ENCODE measurements at places on chromosomes 3 and 15.

- no peak for DNase-seq
Measured at GRCh38 chr15:36550650-36551049, 28.8 kb upstream of the CDIN1 start.

DNA sequence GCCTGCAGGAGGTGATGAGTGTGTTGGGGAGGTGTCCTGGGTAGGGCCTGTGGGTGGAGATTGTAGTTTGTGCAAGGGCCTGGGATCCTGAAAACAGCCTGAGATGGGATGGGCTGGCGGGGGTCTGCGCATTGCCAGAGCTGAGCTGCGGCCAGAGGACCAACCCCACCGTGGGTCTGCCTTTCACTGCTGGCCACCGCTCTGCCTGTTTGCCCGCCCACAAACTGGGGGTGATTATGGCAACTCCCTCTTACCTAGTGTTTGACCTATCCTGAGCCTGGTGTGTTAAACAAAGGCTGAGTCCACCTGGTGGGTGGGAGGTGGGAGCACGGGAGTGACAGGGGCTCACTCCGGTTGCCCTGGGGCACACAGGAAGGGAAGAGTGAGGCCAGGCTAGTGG, 9.8 kb downstream of the ABTB1 start:
- no peak for DNase-seq

DNA sequence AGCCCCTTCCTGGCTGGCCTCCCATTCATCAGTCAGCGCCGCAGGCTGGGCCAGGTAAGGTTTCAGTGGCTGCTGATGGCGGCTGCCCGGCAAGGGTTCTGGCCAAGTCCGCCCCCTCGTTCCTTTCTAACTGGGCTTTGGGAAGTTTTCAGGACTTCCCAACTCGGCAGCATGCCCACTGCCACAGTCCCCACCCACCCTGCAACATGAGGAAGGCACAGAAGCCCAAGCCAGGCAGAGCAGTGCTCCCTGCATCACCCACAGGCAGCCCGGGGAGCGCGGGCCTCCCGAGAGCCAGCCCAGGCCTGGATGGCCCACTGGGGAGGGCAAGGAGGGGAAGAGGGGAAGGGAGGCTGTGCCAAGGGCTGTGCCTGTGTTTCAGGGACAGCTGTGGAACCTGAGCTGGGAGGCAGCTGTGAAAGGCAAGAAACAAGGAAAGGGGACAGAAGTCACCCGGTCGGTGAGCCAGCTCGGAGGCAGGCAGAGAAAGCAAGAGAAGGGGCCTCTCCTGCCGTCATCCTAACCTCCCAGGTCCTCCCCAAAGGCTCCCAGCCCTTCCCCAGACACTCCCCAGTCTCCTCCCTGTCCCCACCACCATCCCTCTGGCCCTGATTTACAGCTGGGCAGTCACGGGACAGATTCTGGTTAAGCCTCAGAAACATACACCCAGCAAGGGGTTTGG, 73.9 kb downstream of the CPN2 start:
- no peak for DNase-seq

- DNase-seq, result no peak
Measured at GRCh38 chr15:68301301-68301700, 23.8 kb downstream of the FEM1B start.

DNA sequence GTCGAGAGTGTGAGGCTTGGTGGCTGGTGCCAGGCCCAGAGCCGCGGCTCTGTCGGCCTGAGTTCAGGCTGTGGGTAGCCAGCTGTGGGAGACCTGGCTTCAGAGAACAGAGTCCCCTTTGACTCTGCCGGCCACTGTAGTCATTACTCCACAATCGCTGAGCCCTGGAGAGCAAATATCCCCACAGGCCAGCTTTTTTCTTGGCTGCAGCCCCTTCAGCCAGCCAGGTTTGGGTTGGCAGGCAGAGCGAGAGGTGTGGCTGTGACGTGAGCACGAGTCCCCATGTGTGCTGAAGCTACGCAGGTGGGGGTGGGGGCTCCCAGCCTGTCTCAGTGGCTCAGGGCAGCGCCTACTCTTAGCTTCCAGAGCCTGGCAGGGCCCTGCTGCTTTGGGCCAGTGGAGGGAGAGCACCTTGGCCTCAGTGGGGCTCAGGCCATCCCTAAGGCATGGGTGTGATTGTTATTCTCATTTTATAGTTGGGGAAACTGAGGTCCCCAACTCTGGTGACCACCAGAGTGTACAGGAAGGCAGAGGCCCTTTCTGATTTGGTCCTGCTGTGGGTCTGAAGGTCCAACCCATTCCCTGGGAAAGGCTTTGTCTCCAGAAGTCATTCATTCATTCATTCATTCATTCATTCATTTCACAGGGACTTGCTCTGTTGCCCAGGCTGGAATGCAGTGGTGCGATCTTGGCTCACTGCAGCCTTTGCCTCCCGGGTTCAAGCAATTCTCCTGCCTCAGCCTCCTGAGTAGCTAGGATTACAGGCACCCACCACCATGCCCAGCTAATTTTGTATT, 45.7 kb upstream of the LCTL start:
- DNase-seq, result no peak

GRCh38 chr15:78082743-78083110, 5.2 kb upstream of the TBC1D2B start:
- no peak for DNase-seq

DNA sequence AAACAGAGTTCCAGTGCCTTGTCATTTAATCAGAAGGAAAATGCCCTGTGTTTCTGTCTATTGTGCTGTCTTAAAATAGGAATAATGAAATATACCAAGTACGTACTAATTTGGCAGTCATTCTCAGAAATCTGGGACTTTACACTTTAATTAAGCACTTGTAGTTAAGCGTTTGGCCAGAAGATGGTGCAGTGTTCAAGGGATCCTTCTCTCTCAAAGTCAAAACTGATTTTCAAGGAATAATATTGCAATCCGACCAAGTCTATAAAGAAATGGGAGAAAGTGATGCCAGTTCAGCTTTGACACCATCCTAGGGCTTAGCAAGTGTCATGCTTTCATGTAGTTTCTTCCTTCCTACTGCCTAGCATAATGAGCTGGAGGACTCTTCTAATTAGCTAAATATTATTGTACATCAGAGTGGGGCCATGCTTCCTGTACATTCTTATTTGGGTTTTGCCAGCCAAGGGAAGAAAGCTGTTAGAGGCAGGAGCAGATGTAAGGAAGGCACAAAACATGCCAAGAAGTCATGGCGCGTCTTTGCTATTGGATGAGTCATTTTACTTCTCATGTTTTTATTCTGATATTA, 64.8 kb downstream of the SAMMSON start:
- DNase-seq, result peak; percentile 24

DNA sequence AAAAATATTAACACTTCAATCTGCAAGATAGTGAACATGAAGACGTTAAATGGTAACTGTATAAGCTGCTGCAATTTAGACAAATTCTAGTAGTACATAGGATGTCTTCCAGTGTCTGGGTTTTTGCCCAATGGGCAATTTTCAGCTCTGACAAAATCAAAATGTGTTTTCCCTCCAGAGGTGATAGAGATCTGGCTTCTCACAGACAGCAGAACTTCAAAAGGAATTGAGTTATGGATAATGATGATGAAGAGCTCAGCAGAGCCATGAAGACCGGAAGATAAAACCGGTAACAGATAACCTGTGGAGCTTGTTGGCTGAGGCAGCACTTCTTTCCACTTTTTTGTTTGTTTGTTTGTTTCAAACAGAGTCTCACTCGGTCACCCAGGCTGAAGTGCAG, 89.4 kb upstream of the NTRK3 start:
- no peak for DNase-seq

GRCh38 chr3:16510620-16511319, 2.7 kb downstream of the RFTN1 start:
- DNase-seq, result no peak

DNA sequence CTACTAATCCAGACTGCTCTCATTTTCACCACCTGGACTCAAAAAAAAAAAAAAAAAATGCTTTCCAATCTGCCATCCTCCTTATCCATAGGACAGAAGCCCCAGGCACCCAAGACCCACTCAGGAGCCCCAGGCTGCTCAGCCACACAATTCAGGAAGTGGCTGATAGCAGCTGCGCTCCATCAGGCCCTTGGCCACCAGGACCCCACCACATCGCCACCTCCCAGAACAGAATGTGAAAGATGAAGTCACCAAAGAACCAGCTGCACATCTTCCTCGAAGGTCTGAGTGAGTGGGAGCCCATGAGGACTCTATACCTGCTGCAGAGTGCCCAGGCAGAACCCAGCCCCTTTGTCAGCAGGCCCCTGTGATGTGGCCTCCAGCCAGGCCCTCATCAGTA, 19.5 kb downstream of the POC1A start:
- no peak for DNase-seq

GRCh38 chr3:149970716-149971402, at the start of gene PFN2:
PFN2 (minus strand) TSS chr3:149970895; CDS start chr3:149970856, 39 bp downstream.
- DNase-seq, result peak; percentile 71

GRCh38 chr3:37709946-37710640, 151.6 kb upstream of the CTDSPL start:
- no peak for DNase-seq

GRCh38 chr3:160090653-160091052, 102.0 kb downstream of the IL12A start:
- DNase-seq, result no peak

DNA sequence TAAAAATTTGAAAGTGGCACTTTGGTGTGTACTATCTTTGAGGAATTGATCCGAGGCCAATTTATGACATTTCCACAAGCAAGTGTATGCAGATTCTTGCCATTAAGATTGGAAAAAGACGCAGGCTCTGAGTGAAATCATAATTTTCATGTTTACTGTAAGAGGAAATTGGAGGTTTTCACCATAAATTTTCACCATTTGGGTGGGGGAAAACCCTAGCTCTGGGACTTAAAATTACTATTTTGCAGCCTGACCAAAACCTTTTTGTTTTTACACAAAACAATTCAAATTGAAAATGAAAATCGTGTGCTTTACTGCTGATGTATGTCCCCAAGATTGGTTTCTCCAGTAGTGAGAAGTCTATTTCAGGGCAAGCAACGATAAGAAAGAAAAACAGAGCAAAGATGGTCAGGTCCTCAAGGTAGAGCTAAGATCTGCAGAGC, 282.6 kb downstream of the FOXP1 start:
- no peak for DNase-seq

DNA sequence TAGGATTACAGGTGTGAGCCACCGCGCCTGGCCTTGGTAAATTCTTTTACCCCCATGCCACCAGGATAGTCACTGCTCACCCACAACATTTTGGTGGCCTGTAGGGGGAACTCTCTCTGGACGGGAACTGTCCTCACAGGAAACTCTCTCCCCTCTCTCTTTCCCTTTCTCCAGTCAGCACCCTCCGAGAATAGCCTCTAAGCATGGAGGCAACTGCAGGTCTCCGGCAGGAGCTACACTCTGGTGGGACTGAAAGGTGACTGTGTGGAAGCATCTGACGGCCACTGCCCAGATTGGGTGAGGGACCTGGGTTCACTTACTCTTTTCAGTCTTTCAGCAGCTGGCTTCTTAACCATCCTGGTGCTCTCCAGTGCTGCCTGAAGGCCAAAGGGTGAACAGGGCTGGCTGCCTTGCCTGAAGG, 21.3 kb downstream of the TRANK1 start:
- no peak for DNase-seq

GRCh38 chr3:30659270-30660130, 53.1 kb downstream of the TGFBR2 start:
- no peak for DNase-seq

GRCh38 chr15:78950902-78951840, 6.3 kb upstream of the CTSH start:
- no peak for DNase-seq

DNA sequence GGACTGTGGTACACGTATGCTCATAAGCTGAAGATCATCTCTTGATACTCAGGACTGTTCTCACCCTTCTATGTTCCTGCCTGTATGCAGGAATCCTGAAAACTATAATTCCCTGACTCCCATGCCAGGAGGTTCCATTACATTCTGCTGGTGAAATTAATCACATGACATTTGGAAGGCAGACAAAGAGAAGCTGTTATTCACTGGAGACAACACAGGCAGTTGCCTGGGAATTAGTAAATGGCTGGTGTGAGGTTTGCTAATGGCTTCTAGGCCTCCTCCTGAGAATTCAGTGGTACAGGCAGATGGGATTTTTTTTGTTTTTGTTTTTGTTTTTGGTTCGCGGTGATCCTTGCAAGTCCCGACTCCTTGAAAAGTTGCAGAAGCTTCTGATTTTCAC, 91.4 kb downstream of the CTNNB1 start:
- DNase-seq, result no peak

DNA sequence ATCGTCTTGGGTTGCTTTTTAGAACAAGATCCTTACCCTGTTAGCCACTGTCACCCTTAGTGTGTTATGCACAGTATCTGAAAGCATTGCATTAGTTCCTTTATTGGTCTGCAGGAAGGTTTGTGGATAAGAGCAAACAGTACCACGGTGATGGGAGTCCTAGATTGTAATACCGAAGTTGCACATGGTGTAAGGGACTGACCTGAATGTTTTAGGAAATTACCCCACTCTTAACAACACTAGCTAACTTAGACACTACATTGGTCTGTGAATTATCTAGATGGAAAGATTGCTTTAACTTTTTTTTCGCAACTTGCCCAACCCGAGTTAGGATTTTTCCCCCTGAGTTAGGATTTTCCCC, 1.3 kb downstream of the STT3B start:
- DNase-seq, result peak; percentile 53

DNA sequence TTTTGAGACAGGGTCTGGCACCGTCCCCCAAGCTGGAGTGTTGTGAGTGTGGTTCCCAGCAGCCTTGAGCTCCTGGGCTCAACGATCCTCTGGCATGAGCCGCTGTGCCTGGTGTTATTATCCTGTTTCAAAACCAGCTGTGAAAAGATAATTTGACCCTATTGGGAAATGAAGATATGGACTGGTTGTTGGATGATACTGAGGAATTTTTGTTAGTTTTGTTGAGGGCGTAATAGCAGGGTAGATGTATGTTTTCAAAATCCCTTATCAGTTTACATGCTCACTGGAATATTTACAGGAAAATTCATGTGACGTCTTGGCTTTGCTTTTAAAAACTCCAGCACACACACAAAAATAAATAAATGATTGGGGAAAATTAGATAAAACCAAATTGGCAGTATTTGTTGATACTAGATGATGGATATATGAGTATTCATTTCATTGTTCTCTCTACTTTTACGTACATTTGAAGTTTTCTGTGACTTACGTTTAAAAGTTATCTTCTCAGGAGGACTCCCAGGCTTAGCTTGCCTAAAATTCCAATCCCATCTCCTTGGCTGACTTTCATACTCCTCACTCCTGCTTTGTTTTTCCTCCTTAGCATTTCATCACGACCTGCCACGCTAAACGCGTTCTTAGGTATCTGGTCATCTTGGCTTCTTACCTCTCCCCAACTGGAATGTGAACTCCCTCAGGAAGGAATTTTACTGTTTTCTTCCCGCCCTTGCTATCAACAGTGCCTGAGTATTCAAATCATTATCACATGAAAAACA, 56.8 kb upstream of the TFRC start:
- no peak for DNase-seq

DNA sequence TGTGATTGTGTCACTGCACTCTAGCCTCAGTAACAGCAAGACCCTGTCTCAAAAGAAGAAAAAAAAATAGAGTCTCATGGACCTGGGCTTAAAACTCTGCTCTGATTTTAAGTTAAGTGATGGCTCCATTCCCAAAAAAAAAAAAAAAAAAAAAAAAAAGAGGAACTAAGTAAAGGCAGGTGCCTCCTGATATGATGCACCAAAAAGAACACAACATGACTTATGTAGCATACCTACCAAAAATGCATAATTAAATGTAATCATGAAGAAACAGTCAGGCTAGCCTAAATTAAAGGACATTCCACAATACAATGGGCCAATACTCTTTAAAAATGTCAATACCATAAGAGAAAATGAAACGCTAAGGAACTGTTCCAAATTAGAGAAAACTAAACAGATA, 5.4 kb upstream of the IREB2 start:
- no peak for DNase-seq

Measured in RPMI8226 (cell line).